ENCODE measurements at places on chromosomes 2 and 18. TPM values are rescaled to one million over a fixed set of nuclear protein-coding genes. Genes with fewer than 3 reads are reported as not detected.

DNA sequence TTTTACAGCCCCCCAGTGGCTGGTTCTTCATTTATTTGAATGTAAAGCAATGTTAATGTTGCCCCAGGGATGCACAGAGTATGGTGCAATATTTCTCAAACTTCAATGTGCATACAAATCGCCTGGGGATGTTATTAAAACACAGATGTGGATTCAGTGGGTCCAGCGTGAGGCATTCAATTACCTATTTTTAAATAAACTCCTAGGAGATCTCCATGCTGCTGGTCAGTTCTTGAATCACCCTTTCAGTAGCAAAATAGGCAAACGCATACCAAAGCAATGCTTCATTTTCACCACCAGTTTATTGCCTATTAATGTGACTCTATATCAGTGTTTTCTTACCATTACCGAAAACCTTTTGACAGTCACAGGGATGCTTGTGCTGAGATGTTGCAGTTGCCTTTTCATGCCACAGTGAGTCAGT is 530.7 kb downstream of the CBLN2 start:
- no peak overlapping the region for H3K27ac ChIP-seq
- no peaks in the 10 kb centered on the region for H3K4me1 ChIP-seq
- H3K27me3 ChIP-seq: no peaks in the 10 kb centered on the region
- no peak overlapping the region for H3K4me3 ChIP-seq
- no peak for DNase-seq
- H3K36me3 ChIP-seq: peaks cover 5% of the 10 kb centered on the region

DNA sequence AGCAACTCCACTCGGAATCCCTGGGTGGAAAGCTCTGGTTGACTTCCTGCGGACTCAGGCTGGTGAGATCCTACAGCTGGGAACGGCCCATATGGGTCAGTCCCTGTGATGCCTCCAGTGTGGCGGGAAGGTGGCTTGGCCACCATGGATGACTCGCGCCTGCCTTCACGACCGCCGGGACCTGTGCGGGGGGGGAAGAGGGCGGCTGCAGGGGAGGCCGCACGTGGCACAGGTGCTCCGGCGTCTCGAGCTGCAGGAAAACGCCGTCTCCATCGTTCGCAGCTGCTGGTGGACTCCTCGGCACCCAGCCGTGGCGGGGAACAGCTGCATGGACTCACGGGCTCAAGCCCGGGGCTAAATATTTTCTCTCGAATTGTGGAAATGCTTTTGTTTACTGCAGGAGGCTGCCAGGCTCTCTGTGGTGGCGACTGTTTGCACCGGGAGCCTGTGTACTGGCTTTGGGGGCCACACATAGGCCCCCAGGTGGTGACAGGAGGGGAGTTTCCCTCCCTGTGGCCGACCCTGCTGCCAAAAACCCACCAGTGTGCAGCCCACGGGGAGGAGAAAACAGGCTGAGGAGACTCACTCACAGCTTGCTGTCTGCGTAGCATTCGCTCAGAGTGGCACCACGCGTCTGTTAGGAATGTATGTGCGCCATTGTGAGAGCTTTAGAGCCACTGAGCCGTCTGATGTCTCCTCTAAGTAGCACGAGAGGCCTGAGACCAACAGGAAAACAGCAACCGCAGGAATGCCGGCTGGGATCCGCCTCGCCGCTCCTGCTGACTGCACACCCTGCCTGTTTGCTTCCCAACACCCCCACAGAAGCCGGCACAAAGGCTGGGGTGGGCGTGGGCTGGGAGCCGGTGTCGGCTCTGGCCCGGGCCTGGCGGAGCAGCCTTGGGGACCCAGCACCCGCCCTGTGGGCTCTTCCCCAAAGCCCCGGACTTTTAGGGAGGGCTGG is 89.2 kb downstream of the NFATC1 start:
- H3K4me1 ChIP-seq: peaks cover 2% of the 10 kb centered on the region
- H3K27me3 ChIP-seq: no peaks in the 10 kb centered on the region

Gene CHST9
- total RNA-seq: not detected

DNA sequence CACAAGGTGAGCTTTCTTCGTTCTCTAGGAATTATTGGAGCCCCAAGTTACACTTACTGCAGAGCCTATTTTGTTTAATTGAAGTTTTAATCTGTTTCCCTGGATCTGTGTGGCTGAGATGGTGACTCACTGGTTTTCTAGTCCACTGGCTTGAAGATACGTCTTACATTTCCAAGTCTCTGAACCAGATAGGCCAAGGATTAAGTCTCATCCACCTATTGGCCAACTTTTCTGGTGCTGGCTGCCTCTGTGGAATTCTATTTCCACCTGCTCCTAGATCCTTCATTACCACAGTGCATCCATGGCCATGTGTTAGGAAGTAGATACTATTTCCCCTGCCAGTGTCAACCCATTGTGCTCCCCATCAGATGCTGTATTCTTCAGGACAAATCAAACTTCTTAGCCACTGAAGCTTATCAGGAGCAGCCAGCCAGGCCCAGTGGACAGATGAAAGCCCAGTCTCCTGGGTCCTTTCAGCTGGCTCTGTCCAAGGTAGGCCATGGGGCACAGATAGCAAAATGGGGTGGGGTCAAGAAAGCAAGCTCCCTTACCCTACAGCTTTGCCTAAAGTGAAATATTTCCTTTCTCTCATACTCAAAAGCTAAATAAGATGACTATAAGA is 198.8 kb upstream of the TCF4 start:
- no peaks in the 10 kb centered on the region for H3K36me3 ChIP-seq
- H3K27me3 ChIP-seq: peaks cover 7% of the 10 kb centered on the region
- H3K4me3 ChIP-seq: no peak overlapping the region
- no peak overlapping the region for H3K27ac ChIP-seq
- H3K4me1 ChIP-seq: peaks cover 4% of the 10 kb centered on the region

Gene RAB12
- total RNA-seq: 19.1 TPM

- no peak overlapping the region for H3K4me3 ChIP-seq
- DNase-seq: no peak
- H3K36me3 ChIP-seq: no peaks in the 10 kb centered on the region
- H3K27me3 ChIP-seq: no peaks in the 10 kb centered on the region
- no peaks in the 10 kb centered on the region for H3K4me1 ChIP-seq
These were observed 86.6 kb downstream of the EPHA4 start for GRCh38 chr2:221485503-221485870.

Gene CAPN10
- total RNA-seq: 50.4 TPM

DNA sequence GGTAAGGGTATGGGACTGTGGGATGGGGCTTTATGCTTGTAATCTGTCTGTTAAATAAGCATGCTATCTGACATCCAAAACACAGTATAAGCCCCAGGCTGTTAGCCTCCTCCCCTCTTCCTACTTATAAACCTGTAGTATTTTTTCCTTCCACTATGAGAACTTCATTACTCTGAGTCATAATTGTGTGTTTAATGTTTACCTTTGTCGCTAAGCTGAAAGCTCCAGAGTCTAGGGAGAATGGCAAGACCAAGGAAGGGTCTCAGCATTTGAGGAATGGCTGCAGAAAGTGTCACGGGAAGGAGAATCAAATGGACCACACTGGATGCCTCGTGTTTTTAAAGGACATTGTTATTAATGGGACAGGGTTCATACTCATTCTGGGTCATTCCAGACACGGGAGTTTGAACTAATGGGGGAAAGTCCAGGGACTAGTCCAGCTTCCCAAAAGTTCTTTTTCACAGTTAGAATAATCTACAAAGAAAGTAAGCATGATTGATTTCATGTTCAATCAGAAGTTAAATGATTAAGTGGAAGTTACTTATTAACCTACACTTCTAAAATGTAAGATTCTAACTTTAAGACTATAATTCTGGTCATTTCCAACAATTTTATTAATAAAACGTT is 292.2 kb downstream of the AFF3 start:
- no peak for DNase-seq
- peaks cover 2% of the 10 kb centered on the region for H3K27me3 ChIP-seq
- H3K4me3 ChIP-seq: no peak overlapping the region

Gene MXD1
- 27.6 TPM for total RNA-seq

DNA sequence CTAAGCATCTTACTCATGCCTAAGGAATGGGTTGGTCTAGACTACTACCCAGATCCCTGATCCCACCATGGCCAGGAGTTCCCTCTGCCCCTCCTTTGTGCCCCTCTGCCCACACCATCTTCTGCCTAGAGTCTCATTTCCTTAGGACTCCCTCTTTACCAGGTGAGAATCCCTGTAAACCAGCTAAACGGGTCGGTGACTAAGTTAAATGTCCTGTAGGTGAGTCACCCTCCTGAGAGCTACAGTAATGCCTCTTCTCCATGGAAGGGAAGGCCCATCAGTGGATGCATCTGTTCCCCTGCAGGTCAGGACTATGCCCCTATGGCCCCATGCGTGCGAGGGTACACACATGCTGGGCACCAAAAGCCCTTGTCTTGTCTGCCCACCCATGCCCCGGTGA is 25.4 kb downstream of the PTGR3 start:
- H3K4me1 ChIP-seq: no peaks in the 10 kb centered on the region
- no peaks in the 10 kb centered on the region for H3K36me3 ChIP-seq
- peaks cover 7% of the 10 kb centered on the region for H3K27me3 ChIP-seq
- H3K4me3 ChIP-seq: no peak overlapping the region
- DNase-seq: no peak
- H3K27ac ChIP-seq: no peak overlapping the region

DNA sequence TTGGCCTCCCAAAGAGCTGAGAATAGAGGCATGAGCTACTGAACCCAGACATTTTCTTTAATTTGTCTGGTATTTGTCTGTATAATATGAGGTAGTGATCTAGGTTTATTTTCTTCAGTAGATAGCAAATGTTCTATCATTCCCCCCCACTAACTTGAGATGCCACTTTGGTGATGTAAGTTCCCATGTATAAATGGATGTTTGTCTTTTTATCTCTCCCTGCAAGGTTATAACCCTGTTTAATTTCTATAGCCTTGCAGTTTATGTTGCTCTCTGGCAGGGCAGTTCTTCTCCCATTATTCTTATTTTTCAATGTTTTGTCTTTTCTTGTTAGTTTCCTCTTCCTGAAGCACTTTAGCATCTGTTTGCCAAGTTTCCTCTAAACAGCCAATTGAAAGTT is 39.1 kb upstream of the MAP4K4 start:
- H3K36me3 ChIP-seq: no peaks in the 10 kb centered on the region
- DNase-seq: no peak
- no peak overlapping the region for H3K4me3 ChIP-seq
- H3K4me1 ChIP-seq: no peaks in the 10 kb centered on the region

- no peaks in the 10 kb centered on the region for H3K36me3 ChIP-seq
- peak overlapping the region; percentile 76 for H3K27ac ChIP-seq
- no peaks in the 10 kb centered on the region for H3K27me3 ChIP-seq
- H3K4me1 ChIP-seq: peaks cover 35% of the 10 kb centered on the region
- peak overlapping the region; percentile 67 for H3K4me3 ChIP-seq
These were observed 101.7 kb upstream of the ZNF236 start for GRCh38 chr18:76720683-76721082.

DNA sequence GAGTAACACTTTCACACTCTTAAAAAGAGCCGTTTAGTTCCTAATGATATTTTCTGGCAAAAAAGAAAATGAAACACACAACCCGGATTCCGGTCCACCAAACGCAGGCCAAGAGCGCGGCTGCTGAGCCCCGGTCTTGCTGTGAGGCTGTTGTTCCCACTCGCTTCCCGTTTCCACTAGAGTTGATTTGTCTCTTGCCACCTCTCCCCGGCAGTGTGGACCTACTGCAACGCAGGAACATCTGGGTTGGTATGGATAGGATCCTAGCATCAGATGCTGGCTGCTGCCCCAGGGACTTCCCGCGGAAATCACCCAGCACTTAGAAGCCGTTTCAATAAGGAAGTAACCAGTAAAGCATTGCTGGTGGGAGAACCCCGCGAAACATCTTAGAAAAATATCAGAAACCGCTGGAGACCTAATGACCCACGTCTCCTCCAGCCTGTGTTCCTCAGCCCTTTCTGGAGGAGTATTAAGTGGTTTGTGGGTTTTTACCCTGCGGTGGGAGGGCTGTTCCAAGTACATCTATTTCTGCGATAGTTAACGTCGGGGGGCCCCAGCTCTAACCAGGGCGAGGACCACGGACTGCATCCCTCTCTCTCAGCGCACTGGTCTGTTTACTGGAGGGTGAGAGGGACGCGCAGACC is 939 bp downstream of the DOCK10 start:
- peak; percentile 90 for DNase-seq
- H3K4me1 ChIP-seq: peaks cover 64% of the 10 kb centered on the region
- peak overlapping the region; percentile 95 for H3K27ac ChIP-seq
- no peaks in the 10 kb centered on the region for H3K27me3 ChIP-seq
- H3K36me3 ChIP-seq: peaks cover 22% of the 10 kb centered on the region
- peak overlapping the region; percentile 96 for H3K4me3 ChIP-seq

Gene MAIP1
- 33.8 TPM for total RNA-seq

DNA sequence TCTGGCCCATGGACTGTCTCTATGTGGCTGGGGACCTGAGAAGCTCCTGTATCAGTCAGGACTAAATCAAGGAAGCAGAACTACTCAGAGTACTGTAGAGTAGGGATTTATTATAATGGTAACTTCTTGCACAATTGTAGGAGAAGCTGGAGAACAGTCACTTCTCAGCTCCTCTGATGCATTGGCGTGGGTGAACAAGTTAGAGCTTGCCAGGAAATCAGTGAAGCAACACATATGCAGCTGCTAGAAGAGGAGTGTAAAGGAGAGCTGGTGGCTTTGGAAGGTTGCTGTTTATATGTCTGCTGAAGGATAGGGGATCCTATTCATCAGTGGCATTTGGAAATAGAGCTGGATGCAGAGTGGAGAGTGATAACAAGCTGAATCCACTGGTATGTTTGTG is 215.5 kb upstream of the CWC22 start:
- DNase-seq: no peak
- no peaks in the 10 kb centered on the region for H3K27me3 ChIP-seq
- no peaks in the 10 kb centered on the region for H3K36me3 ChIP-seq
- H3K4me3 ChIP-seq: no peak overlapping the region

Gene GAREM2
- 4.1 TPM for total RNA-seq

Gene KIAA1328
- 6.1 TPM for total RNA-seq

Gene FABP1
- not detected for total RNA-seq

Gene GPN1
- 36.9 TPM for total RNA-seq

Gene LIMS2
- total RNA-seq: not detected

- H3K27me3 ChIP-seq: no peaks in the 10 kb centered on the region
- no peak for DNase-seq
- peaks cover 35% of the 10 kb centered on the region for H3K4me1 ChIP-seq
- peak overlapping the region; percentile 96 for H3K27ac ChIP-seq
These were observed 679 bp downstream of the CLK1 start for GRCh38 chr2:200863782-200864175.

- H3K36me3 ChIP-seq: no peaks in the 10 kb centered on the region
- H3K27ac ChIP-seq: no peak overlapping the region
- DNase-seq: no peak
- H3K4me1 ChIP-seq: no peaks in the 10 kb centered on the region
- no peak overlapping the region for H3K4me3 ChIP-seq
These were observed 1490.2 kb upstream of the SLC39A10 start for GRCh38 chr2:194166818-194167217.

DNA sequence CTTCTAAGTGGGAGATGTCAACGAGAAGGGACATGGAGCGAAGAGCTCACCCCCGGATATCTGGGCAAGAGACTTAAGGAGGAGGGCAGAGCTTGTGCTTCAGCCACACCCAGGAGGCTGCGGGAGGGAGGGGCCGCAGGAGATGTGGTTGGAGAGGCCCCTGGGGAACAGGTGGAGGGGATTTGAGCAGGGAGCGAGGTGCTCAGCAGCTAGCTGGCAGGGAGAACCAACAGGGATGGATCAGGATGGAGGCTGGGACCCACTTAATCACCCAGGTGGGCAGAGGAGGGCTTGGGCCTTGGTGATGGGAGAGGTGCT is 78.3 kb downstream of the MBP start:
- no peaks in the 10 kb centered on the region for H3K36me3 ChIP-seq
- H3K27me3 ChIP-seq: no peaks in the 10 kb centered on the region
- peak overlapping the region; percentile 87 for H3K4me3 ChIP-seq

GRCh38 chr2:73142937-73143336 is 30.2 kb upstream of the RAB11FIP5 start:
- no peak overlapping the region for H3K4me3 ChIP-seq
- no peaks in the 10 kb centered on the region for H3K36me3 ChIP-seq
- H3K27me3 ChIP-seq: peaks cover 9% of the 10 kb centered on the region
- no peak overlapping the region for H3K27ac ChIP-seq
